Activated CD4-positive, alpha-beta T cell treated with anti-CD3 and anti-CD28 coated beads for 48 hours (primary cell): ENCODE measurements at places on chromosomes 12 and 14.

DNA sequence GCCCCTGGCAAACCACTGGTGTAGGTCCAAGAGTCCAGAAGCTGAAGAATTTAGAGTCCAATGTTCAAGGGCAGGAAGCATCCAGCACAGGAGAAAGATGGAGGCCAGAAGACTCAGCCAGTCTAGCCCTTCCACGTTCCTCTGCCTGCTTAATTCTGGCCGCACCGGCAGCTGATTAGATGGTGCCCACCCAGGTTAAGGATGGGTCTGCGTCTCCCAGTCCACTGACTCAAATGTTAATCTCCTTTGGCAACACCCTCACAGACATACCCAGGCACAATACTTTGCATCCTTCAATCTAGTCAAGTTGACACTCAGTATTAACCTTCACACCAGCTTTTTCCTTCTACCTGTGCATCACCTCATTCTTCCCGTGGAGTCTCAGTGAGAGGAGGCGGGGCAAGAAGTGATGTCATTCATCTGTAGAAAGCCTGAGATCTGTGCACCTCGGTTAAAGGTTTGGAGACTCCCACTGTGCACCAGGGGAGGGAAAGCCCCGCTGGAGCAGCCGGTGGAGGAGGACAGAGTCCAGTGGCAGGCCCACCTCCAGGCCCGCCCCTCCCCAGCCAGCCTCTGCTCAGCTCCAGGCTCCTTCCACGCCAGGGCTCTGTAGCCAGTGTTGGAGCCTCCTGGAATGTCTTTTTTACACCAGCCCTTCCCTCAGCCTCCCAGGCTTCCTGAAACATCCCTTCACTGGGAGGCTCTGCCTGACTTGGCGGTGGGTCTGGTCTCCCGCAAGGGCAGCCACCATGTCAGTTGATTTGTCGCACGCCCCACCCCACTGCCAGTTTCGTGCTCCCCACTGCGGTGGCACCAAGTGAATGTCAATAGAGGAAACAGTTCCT, 80.1 kb upstream of the DYNC1H1 start:
- no peak for DNase-seq

GRCh38 chr14:22796087-22796707, 19.0 kb downstream of the SLC7A7 start:
- DNase-seq = no peak

DNA sequence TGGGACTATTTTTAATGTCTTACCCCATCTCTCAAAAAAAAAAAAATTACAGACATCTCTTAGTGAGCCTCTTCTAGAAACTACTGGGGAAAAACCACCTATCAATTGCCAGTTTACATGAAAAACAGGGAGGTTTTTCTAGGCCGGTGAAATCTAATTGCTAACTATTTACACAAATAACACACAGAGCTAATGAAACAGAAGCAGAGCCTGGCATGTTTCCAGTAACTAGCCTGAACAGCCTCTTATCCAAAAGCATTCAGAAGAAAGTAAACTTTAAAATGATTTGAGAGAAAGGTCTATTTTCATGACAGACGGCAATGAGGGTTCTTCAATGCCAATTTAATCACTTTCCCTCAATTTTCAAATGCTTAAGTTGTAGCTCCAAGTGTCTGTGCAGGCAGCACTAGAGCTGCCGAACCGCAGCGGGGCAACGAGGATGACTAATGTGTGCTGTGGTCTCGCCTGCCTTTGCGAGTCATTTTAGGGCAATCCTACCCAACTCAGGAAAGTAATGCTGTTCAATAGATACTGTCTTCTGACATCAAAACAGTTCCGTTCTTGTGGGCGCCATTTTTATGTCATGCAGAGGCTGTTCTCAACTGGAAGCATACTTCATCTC, 84.6 kb downstream of the SETD3 start:
- peak; percentile 64 for DNase-seq

DNA sequence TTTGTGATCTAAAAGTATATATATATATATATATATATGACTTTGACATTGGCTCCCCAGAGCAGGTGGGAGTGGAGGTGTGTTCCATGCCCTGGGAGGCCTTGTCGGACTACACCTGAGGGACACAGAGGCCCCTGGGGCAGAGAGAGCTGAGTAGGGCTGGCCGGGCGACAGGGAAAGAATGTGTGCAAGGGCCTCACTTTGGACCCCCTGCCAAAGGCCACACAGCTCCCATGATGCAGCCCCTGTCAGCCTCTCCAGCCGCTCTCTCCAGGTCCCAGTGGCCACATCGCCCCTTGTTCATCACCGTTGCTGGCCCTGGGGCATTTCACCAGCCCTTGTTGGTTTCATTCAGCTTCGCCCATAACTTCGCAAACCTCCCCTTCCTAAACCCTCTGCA, 123.9 kb downstream of the BCL11B start:
- DNase-seq = no peak

GRCh38 chr12:41286426-41286825, 98.3 kb downstream of the PDZRN4 start:
- DNase-seq = no peak

DNA sequence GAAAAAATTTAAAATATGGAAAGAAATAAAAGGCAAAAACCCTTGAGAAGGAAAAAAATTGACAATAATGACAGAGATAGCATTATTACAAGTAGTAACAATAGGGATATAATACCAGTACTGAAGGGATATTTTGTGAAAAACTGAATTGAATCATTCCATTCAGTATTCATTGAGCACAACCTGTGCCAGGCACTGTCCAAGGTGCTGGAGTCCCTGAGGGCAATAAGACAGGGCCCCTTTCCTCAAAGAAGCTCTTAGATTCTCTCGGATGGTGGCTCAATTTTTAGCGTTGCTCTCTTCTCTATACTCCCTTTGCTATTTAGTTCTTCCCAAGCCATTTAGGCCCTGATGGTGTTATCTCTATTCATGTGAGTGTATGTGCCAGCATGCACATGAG, 34.3 kb upstream of the GAS2L3 start:
- peak; percentile 22 for DNase-seq

- peak; percentile 62 for DNase-seq
These were observed 111.4 kb downstream of the EGLN3 start for GRCh38 chr14:33839193-33840076.

DNA sequence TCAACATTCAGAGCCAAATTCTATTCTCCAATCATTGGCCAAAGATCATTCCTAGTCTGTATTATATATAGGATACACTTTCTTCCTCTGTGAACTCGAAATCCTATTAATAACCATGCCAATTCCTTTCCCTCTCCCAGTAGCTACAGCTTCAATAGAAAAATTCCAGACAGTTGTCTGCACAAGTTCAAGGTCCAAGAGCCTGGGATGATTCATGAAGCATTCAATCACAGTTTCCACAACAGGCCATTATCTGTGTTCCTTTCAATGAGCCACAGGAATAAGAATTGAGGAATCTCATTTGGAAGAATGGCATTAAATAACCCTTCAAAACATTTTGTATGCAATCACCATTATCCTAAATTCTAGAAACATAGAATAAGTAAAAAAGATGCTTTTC, 437.4 kb downstream of the RMST start:
- DNase-seq = no peak

DNA sequence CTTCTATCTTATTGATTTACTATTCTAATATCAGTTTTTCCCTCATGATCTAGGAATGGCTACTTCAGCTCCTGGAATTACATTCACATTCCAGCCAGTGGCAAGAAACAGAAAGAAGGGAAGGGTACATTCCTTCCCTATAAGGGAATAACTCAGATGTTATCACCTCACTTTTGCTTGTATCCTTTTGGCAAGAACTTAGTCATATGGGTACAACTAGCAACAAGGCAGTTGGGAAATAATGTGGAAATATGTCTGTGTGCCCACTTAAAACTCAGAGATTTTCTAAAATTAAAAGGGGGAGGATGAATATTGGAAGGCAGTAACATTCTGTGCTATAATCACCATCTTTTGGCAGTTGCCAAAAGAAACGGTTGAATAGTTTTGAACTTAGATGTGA, 85.6 kb downstream of the MSRB3 start:
- no peak for DNase-seq

DNA sequence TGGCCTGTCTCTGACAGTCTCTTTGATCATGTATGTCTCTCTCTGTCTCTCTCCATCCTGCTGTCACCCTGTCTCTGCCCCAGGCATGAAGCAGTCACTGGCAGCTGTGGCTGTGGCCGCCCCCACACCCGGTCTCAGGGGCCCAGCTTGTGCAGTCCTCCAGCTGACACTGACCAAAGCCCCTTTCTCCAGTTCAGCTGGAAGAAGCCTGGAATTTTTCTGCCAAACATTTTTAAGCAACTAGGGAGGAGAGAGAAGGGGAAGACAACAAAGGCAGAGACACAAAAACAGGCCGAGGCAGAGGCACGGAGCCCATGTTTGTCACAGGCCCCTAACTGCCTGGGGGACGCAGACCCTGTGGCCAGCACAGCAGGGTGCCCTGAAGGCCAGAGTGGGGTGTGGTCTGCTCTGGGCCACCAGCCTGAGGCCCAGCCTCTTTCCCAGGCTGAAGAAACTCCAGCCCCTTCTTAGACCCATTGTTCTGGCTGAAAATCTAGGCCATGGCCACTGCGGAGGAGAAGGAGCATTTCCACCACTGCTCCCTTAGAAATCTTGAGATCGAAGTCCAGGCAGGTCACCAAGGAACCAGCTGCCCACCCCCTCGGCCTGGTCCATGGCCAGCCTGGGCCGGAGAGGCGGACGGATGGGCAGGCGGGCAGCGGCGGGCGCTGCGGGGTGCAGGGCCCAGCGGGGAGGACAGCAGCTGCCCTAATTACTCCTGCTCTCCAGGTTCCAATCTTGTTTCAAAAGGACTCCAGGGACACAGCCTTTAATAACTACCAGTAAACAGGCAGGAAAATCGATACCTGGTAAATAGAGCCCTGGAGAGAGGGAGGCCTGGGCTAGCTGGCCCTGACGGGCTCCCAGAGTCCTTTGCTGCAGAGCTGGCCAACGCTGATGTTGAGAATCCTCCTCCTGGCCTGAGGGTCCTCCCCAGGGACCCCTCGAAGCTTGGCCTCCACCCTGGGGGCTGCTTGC, 14.9 kb downstream of the DTX1 start:
- no peak for DNase-seq

DNA sequence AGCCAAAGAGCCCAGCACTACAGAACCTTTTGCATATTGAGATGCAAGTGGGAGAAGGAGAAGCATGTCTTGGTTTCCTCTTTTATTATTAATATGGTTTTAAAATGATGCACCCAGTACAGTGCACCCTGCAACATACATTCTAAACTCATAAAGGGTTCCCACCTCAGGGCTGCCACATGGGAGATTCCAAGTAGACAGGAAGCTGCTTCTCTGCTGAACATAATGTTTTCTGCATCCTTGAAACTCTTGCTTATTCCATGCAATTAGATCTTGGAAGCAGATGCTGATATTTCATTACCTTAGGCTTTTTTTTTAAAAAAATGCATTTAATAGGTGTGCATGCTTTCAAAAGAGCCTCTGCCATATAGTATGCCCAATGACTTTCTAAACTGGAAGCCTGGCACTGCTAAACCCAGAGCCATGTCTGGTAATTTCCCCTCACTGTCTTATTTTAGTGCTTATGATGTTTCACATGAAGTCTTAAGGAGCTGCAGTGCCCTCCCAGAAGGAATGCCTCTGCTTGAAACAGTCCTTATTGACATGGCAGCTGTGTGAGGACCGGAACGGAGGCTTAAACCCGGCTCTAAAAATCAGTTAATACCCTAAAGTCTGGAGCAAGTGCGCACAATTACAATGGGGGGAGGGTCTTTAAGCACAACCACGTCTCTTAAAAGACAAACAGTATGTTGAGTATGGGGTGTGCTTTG, 2.0 kb upstream of the SIX1 start:
- no peak for DNase-seq

- no peak for DNase-seq
These were observed 349 bp downstream of the CDC42BPB start for GRCh38 chr14:103057028-103057371.

DNA sequence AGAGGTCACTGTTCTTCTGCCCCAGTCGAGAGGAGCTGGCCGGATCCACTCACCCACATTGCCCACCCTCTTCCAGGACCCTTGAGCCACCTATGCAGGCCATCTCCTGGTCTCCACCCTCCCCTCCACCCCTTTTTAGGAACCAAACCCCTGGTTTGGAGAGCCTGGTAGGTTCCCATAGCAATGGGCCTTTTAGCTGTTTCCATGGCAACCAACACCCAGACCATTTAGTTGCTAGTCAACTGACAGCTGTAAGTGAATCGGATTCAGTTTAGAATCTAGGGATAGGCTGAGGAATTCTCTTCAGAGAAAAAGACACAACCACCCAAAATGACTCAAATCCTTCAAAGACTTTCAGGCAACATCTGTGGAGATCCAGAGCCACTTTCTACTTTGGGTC, 16.5 kb downstream of the NPC2 start:
- DNase-seq = no peak

DNA sequence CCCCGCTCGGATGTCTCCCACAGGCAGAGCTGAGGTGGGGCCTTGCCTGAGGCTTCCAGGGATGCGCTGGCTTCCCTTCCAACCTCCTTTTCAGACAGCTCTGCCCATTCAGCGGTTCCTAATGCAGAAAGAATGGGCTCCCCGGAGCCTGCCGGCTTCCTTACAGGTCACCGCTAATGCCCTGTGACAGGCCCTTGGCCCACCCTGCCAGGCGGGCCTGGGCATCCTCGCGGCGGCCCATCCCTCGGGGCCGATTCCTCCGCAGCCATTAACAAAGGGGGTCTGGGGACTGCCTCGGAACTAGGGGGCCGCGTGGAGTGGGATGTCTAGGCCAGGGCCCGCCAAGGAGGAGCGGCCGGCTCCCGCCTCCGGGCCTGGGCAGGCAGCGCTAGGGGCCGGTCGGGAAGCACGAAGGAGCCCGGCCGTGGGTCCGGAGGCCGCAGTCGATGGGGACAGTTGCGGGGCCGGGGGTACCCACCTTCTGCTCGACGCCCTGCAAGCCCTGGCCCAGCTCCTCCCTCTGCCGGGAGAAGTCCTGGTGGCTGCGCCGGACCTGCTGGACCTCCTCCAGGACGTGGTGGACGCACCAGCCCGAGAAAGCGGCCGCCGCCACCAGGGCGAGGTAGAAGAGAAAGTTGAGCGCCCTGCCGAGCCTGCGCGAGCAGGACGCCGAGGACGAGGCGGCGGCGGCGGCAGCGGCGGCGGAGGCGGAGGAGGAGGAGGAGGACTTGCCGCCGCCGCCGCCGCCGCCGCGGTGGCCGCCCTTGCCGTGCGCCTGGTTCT, 738 bp downstream of the CKAP4 start:
- DNase-seq = peak; percentile 65

- DNase-seq = no peak
These were observed 338.1 kb upstream of the SEL1L start for GRCh38 chr14:81871706-81872105.

DNA sequence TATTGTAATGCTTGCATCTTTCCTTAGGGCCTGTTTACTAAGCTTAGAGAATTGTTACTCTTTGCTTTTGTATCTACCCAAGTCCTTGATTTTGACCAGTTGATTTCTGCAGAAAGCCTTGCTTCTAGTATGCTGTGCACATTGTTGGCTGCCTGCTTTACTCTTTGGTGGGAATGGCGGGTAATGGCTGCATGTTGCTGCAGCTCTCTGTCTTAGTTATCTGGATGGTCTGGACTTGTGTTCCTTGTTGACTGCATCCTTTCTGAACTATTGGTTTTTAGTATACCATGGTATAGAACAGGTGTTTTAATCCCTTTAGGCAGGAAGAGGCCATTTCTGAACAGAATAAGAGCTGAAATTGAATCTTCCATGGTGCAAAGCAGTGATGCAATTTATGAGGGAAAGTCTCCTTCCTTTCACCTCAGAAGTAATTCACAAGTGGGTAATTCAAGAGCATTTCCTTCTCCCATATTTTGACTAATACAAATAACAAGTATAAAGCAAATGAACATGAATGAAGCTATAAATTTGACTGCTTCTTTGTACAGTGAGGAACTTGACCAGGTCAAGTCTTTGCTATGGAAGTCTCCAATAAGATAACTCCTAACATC, 466.4 kb downstream of the NPAS3 start:
- DNase-seq = no peak

GRCh38 chr12:7162691-7163114, 26.8 kb upstream of the PEX5 start:
- peak; percentile 57 for DNase-seq
